ENCODE measurements at places on chromosomes 6 and 20.

DNA sequence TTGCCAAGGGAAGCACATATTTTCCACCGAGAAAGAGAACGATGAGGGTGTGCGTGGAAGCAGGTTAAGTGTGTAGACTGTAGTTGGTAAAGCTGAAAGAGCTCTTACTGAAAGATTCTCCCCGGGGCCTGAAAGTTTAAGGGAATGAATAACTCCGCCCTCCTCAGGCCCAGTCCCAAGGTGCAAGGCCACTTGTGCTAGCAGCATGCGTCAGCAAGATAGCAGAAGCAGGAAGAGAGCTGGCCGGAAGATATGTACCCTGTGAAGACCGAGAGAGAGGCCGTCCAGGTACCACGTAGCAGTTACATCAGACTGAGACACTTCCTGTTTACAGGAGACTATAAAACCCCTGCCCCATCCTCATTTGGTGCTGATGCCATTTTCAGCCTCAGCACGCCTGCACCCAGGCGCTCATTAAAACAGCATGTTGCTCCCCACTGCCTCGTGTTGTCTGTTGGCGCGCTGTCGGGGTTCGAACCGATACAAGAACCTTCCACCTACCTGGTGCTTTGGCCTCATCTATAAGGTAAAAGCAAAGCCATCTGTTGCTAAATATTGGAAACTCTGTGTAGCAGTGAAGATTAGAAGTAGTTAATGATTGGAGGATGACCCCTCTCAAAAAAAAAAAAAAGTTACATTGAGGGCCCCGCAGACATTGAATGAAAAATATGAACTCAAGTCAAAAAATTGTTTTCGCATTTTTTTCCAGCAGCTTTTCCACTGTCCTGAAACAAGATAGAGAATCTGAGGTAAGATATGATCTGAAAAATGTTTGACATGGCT, 18.6 kb upstream of the FAM135A start:
- DNase-seq = no peak

DNA sequence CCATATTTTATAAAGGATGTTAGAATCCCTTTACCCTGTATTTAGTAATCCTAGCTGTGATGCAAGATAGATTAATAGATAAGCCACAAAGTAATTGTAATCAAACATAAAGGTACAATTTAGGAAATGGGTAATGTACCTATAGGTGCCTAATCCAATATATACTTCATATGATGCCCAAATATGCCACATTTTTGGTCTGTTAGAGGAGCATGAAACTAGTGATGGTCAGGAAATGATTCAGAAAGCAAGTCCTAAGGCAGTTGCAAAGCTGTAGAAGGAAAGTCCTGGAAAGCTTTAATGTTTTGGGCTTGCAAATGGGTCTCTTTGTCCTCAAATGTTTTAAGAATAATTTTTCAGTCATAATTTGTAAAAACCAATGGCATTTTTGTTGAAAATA, 76.6 kb upstream of the PTPRK start:
- peak; percentile 42 for DNase-seq

DNA sequence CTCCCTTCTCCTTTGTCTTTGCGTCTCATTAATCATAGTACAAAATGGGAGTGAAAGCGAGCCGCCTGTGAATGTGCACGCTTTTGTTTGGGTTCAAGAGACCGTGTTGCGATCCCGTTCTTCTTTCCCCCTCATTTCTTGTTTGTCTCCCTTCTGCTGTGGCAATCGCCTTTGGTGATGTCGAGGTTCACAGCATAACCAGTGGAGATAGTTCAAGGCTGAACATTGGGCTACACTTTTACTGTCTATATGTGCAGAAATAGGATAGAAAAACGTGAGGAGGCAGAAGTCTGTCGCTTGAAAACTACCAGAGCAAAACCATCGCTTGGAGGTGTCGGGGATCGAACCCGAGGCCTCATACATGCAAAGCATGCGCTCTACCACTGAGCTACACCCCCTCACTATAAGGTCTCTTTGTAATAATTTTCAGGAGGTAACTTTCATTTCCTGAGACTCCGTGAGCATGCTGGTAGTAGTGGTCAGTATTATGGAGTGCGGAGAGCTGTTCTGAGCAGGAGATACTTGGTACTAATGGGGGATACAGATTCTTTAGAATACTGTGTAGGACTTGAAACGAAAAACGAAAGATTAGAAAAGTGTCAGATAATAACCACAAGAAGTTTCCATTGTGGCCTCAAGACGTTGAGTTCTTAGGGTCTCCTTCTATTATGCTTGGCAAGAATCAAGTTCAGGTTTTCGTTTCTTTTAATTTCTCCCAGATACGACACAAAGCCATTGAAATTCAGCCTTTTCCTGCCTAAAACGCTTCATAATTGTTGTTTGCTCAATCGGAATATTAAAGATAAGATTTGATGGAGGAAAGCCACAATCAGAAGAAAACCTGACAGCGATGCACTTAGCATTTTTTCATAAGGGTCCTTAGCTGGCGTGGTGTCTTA, 106.6 kb downstream of the TRIM27 start:
- DNase-seq = peak; percentile 63

DNA sequence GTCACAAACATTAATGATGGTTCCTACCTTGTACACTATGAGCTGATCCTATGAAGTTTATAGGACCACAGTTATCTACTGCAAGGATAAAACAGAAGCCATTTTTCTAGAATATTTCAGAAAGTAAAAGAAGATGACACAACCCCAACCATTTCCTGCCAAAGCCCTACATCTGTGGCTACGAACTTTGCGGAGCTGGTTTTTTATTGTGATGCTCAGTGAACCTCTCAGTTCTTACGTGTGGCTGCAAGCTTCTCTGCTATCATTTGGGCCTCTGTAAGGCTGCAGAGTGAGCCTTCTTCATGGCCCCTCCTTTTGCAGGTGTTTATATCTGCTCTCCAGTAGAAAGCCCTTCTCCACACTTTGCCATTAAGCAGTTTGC, 17.8 kb upstream of the TAGAP start:
- no peak for DNase-seq

- no peak for DNase-seq
These were observed 22.5 kb upstream of the MMS22L start for GRCh38 chr6:97305414-97306066.

- DNase-seq = no peak
These were observed 5.6 kb upstream of the IFNGR1 start for GRCh38 chr6:137224799-137225198.

- DNase-seq = no peak
These were observed 17.8 kb upstream of the TCF21 start for GRCh38 chr6:133871131-133871530.

GRCh38 chr6:5107341-5107740, 22.2 kb downstream of the PPP1R3G start:
- no peak for DNase-seq

- no peak for DNase-seq
These were observed 8.0 kb upstream of the PERP start for GRCh38 chr6:138115201-138115600.

GRCh38 chr20:7765221-7765620, 175.0 kb downstream of the HAO1 start:
- DNase-seq = no peak
